ENCODE measurements at places on chromosomes 6 and 20.

GRCh38 chr6:160141001-160141726 is 19.5 kb downstream of the SLC22A1 start:
- no peak for DNase-seq

GRCh38 chr6:33314515-33314942 is 651 bp upstream of the TAPBP start:
- DNase-seq, result peak; percentile 92

DNA sequence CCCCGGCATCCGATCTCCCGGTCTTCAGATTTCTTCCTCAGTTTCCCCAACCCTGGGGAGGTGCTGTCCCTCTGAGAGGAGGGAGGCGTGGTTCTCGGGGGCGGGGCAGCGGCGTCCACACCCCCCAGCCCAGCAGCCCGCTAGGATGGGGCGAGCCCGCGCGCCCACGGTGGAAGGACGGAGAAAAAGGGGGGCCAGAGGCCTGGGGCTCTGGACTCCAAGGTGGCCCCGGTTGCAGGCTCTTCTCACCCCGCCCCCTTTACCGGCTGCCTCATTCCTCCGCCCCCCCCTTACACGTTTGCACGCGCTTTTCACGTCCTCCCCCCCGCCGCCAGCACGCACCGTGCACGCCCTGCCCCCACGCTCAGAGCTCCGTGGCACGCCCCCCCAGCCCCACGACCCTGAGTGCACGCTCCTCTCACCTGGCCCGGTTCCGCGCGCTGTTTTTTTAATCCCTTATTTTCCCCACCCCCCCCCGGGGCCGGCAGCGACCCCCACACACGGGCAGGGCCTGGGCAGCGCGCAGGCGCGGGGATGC is 402 bp downstream of the ZBTB12 start:
- DNase-seq, result peak; percentile 22

GRCh38 chr20:58842276-58842675 is 8.4 kb downstream of the GNAS-AS1 start:
- no peak for DNase-seq

GRCh38 chr6:33895296-33895695 is 91.5 kb upstream of the MLN start:
- DNase-seq, result no peak

DNA sequence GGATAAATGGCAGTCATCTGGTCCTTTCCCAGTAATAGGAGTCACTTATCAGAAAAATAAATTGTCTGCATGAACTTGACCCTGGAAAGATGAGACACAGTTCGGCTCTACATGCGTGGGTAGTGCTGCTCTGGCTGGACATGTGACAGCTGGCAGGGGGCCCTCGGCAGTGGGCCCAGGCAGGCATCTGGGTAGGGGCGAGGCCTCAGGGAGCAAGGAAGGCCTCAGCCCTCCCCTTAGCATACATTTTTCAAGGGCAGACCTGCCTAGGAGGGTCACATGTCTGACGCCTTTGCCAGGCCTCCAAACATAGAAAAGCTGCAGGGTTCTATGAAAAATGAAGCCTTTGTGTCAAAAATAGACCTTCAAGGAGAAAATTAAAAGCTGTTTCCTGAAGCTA is 12.8 kb upstream of the ILRUN start:
- no peak for DNase-seq

DNA sequence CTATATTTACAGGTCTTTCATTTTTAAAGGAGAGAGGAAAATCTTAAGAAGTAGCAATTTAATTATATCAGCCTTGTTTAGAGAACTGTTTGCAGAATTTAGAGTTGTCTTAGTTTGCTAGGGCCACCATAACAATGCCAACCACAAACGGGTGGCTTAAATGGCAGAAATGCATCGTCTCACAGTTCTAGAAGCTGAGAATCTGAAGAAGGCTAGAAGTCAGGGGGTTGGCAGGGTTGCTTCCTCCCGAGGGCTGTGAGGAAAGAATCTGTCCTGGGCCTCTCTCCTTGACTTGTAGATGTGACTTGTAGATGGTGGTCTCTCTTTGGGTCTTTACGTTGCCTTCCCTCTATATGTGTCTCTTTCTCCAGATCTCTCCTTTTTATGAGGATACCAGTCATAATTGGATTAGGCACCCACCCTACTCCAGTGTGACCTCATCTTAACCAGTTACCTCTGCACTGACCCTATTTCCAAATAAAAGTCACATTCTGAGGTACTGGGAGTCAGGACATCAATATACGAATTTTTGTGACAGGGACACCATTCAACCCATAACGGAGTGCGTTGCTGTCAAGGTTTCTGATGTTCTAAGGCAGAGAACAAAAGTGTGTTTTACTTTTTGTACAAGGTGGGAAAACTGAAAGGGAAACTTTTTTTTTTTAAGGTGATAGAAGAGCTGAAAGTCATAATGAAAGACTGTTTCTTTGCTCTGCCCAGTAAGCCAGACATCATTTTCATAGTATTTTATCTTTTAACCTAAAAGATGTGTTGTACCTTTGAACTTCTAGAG is 84.4 kb downstream of the SAMD3 start:
- no peak for DNase-seq

- DNase-seq, result no peak
These were observed 1.3 kb downstream of the SSTR4 start for GRCh38 chr20:23036371-23036770.

GRCh38 chr20:24765316-24766142 is 183.5 kb upstream of the CST7 start:
- DNase-seq, result no peak

GRCh38 chr20:37490663-37491350 is 30.2 kb upstream of the NNAT start:
- DNase-seq, result no peak

DNA sequence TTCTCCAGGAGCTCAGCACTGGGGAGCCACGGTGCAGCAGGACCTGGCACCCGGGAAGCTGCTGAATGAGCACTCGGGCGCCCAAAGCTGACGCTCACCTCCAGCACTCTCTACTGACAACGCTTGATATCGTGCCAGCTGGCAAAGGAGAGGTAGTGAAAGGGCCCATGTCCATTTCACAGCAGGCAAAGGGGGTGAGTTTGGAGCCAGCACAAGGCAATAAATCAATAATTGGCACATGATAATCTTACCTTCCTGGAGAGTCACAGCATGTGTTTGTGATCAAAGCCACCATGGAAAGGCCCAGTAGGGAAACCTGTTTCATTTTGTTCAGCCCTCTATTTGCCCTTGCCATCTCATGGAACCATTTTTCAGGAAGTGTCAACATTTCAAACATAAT is 23.3 kb upstream of the SMIM26 start:
- no peak for DNase-seq

DNA sequence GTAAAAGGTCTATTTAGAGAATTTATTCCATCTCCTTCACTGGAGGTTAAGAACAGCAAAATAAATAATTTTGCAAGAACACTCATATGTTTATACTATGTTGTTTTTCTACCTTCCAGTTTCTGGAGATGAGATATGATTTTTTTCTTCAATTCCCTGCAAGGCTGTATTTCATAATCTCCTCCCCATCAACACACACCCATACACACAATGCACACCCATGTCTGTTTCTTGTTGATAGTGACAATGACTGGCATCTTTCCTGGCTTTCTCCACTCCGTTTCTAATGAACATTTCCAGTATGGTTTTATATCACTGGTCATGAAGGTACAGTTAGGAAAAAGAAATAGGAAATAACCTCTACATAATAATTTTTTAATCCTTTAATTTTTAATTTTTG is 202.1 kb downstream of the ARHGAP18 start:
- no peak for DNase-seq

DNA sequence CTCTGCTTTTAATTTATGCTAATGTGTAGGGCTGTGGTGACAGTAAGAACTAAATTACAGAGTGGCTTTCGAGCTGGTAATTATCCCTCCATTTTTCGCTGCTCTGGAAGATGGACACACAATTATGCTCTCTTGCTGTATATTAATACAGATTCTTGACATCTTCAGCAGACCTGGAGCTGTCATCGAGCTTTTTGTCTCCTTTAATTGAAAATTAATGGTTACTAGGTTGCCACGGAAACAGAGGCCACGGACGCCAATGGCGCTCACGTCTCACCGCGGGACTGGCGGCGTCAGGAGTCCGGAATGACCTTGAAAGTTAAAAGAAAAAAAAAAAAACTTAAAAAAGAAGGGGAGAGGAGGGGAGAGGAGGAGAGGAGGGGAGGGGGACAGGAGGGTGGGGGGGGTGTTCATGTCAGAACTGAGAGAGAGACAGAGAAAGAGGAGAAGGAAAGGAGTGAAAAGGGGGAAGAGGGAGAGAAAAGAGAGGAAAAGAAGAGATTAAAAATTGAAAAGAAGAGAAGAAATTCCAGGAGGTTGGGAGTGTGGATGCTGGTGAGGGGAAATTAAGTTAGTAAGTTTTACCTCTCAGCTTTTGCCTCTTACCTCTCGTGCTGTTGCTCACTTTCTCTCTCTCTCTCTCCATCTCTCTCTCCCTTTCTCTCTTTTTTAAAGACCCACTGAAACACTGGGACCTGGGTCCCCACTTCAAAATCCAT is 22.1 kb upstream of the FOXP4 start:
- no peak for DNase-seq

- DNase-seq, result peak; percentile 82
These were observed 37.5 kb downstream of the SNAI1 start for GRCh38 chr20:50020288-50020687.

DNA sequence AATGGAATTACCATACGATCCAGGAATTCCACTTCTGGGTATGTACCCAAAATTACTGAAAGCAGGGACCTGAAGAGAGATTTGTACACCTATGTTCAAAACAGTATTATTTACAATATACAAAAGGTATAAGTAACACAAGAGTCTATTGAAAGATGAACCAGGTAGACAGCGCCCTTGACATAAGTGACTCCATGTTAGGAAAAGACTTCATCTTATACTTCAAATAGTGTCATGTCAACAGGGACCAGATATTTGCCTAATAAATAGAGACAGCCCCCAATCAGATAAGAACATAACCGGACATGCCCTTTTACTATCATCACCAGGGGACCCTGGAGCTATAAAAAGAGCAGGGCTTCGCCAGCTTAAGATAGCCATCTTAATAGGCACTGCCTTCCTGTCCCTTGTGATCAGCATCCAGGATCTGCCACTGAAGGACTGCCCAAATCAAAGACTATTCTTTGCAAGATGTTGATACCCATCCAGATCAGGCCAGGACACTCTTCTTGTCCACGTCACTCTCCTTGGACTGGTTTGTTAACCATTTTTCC is 309.0 kb upstream of the SULF2 start:
- DNase-seq, result no peak

GRCh38 chr6:63814459-63814858 is 178.9 kb downstream of the PHF3 start:
- DNase-seq, result no peak

GRCh38 chr6:112286500-112287144 is 32.3 kb upstream of the LAMA4 start:
- DNase-seq, result no peak

GRCh38 chr6:170231293-170232185 is 59.3 kb downstream of the DLL1 start:
- no peak for DNase-seq

- no peak for DNase-seq
These were observed 3.9 kb upstream of the BPIFA2 start for GRCh38 chr20:33163856-33164762.

DNA sequence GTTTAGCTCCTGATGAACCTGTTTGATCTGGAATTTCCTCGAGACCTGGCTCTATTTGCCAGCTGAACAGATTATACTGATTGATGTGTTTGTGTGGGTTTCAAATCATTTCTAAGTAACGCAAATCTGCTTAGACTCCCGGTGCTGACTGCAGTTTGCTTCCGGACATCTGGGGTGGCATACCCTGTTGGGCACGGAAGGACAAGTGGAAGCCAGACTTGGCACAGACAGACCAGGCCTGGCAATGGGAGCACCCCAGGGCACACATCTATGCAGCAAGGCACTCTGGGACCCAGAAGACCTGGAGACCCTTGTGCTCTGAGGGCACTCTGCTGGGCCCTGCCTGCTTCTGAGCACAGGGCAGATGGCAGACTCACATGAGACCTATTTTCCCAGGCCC is 433.7 kb upstream of the CHD6 start:
- DNase-seq, result no peak

GRCh38 chr20:48339190-48339985 is 488.4 kb downstream of the PREX1 start:
- DNase-seq, result no peak

DNA sequence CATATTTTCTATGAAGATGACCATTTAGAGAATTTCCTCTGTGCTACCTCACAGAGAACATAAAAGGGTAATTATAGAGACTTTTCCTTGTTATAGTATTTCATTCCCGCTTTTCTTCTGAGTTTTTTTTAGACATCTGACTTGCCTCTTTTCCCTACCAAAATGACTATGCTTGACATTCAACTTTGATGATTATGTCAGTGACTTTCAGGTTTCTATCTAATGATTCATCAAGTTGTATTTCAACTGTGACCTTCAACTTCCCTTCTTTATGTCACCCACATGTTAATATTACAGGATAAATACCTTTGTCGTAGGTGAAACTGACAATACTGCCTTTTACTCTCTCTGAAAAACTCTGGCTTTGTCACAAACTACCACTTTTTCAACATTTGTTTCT is 95.3 kb downstream of the MLIP start:
- no peak for DNase-seq

DNA sequence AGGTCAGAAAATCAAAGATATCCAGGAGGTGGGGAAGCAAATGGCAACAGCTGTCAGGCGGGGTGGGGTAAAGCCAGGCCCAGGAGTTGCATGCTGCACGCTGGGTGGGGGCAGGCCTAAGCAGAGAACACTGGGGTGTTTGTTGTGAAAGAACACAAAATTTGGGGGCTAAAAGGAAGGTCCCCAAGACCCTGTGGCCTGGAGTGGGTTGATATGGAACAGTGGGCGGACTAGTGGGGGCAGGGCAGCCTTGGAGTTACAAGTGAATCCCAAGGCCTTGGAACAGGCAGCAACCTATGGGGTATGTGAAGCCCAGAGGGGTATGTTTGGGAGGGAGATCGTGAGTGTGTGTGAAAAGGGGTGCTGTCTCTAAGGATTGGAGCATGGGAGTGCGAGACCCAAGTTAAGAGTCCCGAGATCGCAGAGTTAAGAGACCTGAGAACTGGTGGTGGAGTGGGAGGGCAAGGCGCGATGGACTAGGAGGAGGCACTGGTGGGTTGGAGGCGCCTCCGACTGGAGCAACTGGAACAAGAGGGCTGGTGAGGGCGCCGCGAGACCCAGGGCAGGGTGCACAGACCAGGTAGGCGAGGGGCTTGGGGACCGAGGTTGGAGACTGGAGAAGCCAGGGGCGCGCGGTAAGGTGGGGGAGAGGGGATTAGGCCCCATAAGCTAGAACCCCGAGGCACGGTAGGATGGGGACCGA is 658 bp downstream of the CUL7 start:
- DNase-seq, result no peak

GRCh38 chr20:42628683-42629082 is 561.0 kb downstream of the PTPRT start:
- DNase-seq, result no peak

- no peak for DNase-seq
These were observed 146.5 kb downstream of the CDKAL1 start for GRCh38 chr6:20680697-20681165.

DNA sequence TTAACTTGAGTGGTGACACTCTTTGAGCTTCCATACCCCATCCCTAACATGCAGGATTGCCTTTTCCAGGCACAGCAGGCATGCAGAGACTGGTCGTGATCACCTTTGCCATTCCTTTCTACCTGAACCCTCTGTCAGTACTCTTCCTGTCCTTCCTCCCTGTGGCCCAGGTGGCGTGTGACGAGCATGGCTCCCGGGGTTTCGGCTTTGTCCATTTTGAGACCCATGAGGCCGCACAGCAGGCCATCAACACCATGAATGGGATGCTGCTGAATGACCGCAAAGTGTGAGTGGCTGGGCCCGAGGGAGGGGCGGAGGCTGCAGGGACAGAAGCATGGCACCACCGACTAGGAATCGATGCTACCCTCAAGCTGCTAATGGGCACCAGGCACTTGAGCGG is 6.7 kb downstream of the PABPC1L start:
- no peak for DNase-seq

GRCh38 chr6:169654598-169655391 is 47.0 kb downstream of the WDR27 start:
- DNase-seq, result peak; percentile 70

Measured in inflammatory macrophage (primary cell).